ENCODE measurements at places on chromosomes 1 and 21.

- DNase-seq: no peak
These were observed 34.8 kb upstream of the IKBKE start for GRCh38 chr1:206435445-206435844.

- DNase-seq: no peak
These were observed 4.4 kb upstream of the MATN1 start for GRCh38 chr1:30727824-30728223.

DNA sequence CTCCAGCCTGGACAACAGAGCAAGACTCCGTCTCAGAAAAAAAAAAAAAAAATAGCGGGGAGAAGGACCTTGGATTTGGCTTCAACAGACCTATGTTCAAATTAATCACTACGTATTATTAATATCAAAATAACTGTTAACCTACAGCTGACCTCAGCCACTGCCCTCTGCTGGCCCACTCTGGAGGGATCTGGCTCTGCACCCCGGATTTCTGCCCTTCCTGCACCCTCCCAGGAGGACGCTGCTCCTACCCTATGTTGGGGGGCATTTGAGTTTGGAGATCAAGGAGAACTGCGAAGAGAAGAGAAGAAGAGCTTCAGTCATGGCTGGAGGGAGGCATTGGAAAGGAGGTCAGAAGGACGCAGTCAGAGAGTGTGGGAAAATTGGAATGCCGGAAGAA lies 96.7 kb downstream of the PSMG1 start:
- DNase-seq: no peak

DNA sequence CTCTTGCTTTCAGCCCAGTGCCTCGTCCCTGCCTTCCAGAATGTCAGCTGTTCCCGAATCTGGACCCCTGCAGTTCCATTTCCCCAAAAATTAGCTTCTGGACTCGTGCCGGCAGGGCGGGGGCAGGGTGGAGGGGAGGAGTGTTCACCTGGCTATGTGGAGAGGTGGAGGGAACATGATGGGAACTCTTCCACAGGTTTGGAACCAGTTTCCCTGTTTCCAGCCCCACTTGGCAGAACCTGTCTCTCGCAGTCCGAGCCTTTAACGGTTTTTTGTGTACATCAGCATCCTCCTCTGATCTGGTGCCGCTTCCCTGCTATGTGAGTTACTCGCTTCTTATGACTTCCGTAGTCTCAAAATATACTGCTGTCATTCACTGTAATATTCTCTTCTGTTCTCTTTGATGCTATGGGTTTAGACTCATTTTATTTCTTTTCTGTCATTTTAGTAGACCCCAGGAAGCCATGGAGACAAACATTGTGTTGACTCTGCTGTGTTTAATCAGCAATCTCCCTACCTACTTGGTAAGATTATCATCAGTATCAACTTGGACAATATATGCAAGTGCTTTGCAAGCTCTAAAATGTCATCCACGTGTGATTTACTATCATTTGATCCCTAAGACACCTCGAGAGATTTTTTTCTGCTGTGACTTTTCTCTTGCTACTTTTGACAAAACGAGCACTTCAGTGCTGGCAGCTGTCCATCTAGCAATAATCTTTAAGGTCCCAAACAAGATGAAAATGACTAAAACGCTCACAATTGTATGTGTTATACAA lies 33.3 kb upstream of the HNRNPU start:
- DNase-seq: no peak

DNA sequence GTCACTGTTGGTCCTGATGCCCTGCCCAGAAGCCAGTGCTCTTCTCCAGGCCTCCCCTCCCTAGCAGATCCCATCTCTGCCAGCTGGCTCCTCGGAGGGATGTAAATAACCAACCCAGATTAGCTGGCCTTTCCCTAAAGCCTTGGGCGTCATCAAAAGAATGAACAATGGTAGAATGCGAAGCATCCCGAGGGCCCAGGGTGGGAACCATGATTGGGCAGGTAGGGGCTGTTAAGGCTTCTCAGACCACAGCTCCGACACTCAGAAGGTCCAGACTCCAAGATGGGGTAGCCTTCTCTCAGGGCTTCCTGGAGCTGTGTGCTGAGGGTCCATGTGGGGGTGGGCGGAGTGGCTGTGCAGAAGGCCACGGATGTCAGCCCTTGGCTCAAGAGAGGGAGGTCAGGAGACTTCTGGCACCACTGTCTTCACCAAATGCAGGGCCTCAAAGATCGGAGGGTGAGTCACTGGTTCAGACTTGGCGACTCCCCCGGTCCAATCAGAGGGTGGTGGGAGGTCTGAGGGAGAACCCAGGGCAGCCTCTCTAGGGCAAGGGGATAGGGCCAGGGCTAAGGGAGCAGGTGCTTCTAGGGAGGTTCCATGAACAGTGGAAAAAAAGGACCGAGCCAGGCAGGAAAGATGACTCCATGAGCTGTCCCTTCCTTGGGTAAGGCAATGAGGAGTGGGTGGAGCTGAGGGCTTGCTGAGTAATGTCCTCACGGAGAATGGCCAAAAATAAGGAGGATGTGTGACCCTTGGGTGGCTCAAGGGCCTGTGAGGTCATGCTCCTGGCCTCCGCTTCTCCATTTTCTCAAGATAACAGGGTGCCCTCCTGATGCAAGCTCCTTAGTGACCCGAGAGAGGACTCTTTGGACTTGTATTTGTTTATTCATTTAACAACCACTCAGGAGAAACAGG lies 58.4 kb upstream of the EPS8L3 start:
- DNase-seq: peak; percentile 68

GRCh38 chr1:1040004-1040991 lies 20.4 kb downstream of the AGRN start:
- peak; percentile 67 for DNase-seq

DNA sequence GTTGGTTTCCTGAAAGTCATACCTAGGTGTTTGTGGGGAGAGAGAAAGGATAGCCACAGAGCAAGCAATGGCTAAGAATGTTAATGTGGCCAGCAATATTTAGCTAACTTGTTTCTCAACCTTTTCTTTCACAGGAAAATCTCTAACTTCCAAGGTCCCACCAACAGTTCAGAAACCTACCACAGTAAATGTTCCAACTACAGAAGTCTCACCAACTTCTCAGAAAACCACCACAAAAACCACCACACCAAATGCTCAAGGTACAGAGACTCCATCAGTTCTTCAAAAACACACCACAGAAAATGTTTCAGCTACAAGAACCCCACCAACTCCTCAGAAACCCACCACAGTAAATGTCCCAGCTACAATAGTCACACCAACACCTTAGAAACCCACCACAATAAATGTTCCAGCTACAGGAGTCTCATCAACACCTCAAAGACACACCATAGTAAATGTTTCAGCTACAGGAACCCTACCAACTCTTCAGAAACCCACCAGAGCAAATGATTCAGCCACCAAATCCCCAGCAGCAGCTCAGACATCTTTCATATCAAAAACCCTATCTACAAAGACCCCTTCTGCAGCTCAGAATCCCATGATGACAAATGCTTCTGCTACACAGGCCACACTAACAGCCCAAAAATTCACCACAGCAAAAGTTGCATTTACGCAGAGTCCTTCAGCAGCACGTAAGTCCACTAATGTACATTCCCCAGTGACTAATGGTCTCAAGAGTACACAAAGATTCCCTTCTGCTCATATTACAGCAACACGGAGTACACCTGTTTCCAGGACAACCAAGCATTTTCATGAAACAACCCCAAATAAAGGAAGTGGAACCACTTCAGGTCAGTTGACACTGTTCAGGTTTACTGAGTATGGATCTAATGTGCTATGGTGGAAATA lies 15.3 kb downstream of the CD55 start:
- no peak for DNase-seq

GRCh38 chr1:240843798-240844197 lies 231.8 kb upstream of the GREM2 start:
- DNase-seq: no peak
